NCI-H187 treated with DMSO at 0.1 percent for 48 hours (cell line): ENCODE measurements at places on chromosomes 1 and 21.

DNA sequence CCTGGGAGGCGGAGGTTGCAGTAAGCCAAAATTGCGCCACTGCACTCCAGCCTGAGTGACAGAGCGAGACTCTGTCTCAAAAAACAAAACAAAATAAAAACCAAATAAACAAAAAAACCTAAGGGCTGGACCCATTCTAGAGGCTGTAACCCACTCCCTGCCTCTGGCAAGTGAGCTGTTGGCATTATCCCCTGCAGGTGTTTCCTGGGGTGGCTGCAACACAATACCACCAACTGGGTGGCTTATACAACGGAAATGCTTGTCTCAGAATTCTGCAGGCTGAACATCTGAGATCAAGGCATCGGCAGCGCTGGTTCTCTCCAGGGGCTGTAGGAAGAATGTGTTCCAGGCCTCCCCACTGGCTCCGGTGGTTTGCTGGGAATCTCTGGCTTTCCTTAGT is 15.2 kb downstream of the LRRC38 start:
- DNase-seq: no peak

DNA sequence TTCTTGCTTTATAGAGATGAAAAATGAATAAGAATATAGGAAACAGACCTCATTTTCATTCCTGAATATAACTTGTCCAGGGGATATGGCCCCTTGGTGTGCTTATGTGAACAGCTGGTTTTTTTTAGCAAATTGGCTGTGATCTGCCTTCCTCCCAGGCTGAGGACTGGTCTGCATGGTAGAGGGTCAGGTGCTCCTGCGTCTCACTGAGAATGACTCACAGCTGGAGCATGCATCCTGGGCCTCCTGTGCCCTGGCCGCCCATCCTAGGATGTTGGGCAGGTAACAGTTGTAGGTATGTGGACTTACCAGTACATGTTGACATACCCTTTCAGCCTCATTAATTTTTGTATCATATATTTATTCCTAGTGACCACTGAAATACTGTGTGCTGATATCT is 29.8 kb downstream of the AGT start:
- no peak for DNase-seq

DNA sequence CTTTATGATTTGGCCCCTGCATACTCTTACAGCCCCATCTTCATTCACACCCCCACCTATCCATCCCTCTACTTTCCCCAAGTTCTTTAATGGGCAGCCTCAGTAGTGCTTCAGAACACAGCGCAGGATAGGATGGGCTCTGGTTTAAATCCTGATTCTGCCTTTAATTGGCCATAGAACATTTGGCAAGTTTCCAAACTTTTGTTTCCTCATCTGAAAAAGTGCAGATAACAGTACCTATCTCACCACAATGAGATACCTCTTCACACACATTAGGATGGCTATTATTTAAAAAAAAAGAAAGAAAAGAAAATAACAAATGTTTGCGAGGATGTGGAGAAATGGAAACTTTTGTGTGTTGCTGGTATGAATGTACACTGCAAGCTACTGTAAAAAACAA is 142.5 kb upstream of the VANGL1 start:
- DNase-seq: no peak

GRCh38 chr1:84402060-84402459 is 3.8 kb downstream of the DNASE2B start:
- no peak for DNase-seq

DNA sequence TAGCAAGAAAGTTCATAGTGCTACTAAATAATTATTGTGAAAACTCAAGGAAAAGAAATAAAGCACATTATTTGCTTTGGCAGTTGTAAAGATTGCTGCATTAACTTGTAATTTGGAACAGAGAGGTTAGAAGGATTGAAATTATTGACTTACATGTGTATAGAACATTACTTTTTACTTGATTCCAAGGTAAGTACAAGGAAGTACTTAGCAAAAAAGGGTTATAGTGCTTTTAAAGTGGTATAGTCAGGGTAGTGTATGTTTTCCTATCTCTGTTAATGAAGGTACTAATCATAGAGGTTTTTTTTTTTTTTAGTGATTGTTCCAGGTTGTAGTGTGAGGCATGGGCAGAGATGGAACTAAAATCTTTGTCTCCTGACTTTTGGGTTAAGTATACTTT is 29.4 kb downstream of the MAN1A2 start:
- no peak for DNase-seq

GRCh38 chr1:238962941-238963340 is 423.4 kb upstream of the CHRM3 start:
- no peak for DNase-seq

DNA sequence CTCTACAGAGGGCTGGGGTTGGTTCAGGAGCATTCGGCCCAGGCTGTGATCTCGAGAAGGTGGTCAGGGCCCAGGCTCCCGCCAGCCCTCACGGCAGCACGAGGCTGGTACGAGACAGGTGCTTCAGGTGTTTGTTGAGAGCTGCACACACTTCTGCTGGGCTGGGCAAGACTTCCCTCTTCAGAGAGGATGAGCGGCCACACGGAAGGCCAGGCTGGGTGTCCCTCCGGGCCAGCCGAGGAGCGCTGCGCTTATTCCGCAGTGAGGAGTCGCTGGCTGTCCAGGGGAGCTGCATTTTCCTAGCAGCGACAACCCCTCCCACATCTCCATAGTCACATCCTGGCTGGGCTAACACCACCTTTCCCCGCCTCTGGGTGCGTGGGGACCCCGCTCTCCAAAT is 50.5 kb downstream of the PDE9A start:
- no peak for DNase-seq

- DNase-seq: no peak
Observed at GRCh38 chr1:162690672-162691434, 58.6 kb downstream of the DDR2 start.

DNA sequence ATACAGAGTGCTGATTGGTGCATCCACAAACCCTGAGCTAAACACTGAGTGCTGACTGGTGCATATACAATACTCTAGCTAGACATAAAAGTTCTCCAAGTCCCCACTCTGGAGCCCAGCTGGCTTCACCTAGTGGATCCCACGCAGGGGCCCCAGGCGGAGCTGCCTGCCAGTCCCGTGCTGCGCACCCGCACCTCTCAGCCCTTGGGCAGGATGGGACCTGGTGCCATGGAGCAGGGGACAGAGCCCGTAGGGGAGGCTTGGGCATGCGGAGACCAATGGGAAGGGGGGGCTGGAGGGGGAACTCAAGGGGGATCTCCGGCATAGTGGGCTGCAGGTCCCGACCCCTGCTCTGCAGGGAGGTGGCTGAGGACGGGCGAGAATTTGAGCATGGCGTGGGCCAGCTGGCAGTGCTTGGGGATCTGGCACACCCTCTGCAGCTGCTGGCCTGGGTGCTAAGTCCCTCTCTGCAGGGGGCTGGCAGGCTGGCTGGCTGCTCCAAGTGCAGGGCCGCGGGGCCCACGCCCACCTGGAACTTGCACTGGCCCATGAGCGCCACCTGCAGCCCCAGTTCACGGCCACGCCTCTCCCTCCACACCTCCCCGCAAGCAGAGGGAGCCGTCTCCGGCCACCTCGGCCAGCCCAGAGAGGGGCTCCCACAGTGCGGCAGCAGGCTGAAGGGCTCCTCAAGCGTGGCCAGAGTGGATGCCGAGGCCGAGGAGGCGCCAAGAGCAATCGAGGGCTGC is 104.9 kb downstream of the NTMT2 start:
- no peak for DNase-seq

GRCh38 chr1:84103197-84103992 is 40.7 kb upstream of the PRKACB start:
- no peak for DNase-seq

DNA sequence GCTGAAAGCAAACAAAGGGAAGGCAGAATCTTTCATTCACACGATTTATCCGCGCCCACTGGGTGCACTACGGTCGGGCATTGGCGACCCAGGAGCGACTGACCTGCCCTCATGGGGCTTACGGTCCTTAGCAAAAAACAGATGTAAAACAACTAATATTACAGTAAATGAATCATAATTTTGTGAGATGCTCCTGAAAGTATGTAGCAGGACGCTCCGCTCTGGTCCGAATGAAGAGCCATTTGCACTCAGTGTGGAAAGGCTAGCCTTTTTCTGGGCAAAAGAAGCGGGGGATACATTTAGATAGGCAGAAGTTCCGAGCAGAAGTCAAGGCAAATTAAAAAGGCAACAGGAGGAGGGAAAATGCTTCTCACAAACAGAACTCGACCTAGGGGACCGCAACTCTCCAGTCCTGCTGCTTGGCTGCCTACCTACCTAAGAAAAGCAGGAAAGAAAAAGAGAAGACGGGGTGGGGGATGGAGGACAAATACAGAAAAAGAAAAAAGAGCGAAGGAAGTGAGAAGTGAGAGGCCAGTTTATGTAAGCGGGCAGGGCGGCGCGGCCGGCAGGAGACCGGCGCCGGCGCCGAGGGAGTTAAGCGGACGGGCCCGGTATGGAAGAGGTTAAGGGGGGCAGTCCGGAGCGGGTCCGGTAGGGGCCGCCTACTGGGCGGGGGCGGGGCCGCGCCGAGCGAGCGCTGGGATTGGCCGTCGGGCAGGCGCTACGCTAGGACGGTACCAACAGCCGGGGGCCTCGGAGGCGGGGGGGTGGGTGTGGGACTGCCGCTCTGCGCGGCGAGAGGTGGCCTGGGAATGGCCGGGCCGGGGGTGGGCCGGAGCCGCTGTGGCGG is at the start of gene FAM20B:
TSS of gene FAM20B (plus strand) at position 770 of the 850 bp plus-strand sequence. CDS start 17,954 bp downstream, outside the sequence.
- DNase-seq: peak; percentile 91

DNA sequence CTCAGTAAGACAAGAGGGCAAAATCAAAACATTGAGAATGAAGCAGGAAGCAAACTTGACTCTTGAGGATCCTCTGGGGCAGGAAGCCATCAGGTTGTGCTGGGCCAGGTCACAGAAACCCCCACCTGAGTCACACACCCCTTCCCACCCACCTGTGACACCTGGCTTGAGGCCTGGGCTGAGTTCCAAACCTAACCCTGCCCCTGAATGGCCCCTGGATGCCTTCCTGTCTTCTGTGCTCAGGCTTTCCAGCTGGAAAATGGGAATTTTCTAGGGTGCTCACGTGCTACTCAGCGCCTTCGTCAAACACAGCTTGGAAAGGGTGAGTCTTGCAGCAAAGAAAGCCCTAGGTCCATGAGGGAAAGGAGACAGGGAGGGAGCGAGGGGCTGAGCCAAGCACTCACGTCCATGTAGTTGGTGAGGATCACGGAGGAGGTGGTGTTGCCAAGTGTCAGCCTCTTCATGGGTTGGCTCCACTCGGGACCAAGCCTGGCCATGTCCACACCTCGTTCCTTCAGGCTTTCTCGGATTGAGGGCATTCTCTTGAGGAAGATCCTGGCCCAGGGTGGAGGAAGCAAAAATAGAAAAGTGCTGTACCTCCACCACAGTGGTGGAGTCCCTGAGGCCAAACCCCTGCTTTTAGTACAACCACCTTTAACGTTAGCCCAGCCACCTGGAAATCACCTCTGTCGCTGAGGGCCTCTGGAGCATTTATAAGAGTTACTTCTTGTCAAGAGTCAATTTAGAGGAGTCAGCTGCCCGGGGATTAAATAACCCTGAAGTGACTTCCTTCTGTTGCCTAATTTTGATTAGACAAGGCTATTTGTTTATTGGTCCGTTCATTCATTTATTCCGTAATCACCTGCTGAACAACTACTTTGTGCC is 4.3 kb downstream of the REN start:
- DNase-seq: no peak

GRCh38 chr1:7248549-7249199 is 463.4 kb downstream of the CAMTA1 start:
- no peak for DNase-seq

- DNase-seq: no peak
Observed at GRCh38 chr1:205610901-205611466, 20.8 kb downstream of the ELK4 start.

DNA sequence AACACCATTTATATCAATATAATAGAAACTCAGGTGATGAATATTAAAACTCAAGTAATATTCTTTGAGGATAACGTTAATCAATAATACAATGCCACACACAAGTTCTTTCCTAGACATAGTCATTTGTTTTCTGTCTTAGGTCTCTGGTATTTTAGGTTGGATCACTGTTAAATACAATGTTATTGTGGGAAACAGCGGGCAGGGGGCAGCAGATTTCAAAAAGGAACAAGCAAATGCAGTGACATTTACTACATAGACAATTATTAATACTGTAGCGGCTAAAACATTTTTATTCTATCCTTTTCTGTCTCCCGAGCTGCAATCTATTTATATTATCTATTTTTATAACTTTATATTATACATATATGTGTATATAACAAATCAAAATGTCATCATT is 186.4 kb upstream of the ZNHIT6 start:
- DNase-seq: no peak

DNA sequence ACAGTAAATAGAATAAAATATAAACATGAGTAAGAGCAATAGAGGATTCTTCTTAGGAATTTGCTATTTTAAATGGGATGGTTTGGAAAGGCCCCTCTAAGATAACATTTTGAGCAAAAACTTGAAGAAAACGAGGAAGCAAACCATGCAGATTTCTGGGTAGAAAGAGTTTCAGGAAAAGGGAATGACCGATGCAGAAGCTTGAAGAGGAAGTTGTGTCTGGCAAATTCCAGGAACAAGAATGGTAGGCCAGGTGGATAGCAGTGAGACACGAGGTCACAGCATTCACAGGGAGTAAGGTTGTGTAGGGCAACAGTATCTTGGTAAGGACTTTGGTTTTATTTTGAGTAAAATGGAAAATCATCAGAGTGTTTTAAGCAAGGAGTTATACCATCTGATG is 108.9 kb downstream of the PEX14 start:
- DNase-seq: no peak

- no peak for DNase-seq
Observed at GRCh38 chr1:61253912-61254633, 171.7 kb downstream of the NFIA start.

DNA sequence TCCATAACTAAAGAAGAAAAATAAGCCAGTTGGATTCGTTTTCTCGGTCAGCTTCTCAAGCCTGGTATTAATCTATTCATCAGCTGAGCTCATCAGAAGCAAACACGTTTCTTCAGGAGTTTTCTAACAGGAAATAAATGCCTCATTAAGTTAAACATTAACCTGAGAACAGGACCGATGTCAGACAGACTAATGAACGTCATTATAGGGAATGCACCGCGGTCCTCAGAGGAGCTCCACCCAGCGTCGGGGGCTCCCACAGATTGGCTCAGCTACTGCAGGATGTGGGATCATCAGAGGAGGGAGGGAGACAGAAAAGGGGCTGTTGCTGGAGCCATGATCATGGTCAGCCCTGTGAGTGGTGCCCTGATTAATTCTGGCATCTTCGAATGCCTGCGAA is 615.4 kb downstream of the PTPRU start:
- DNase-seq: no peak

DNA sequence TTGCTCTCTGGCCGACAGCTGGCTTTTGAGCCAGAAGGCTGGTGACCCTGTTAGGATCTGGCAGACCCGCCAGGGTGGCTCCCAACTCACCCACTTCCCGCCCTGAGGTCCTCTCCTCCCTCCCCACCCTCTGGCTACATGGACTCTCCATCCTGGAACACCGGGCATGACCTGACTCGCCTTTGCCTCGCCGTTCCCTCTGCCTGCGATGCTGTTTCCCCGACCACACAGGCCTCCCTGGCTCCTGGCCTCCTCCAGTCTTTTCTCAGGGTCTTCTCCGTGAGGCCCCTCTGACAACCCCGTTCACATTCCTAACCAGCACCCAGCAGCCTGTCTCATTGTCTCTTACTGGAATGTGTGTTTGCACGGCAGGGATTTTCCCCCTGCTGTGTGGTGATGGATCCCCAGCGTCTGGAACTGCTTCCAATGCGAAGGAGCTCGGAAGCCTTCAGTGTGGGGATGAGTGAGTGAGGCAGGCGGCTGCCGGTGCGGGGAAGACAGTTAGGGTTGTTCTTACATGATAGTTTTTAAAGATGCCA is 46.0 kb upstream of the POFUT2 start:
- no peak for DNase-seq

GRCh38 chr1:205533748-205534443 is 29.4 kb downstream of the CDK18 start:
- no peak for DNase-seq

GRCh38 chr1:156050376-156050775 is 3.2 kb downstream of the UBQLN4 start:
- DNase-seq: no peak
